ENCODE measurements at places on chromosomes 13 and 19.

- no peak for DNase-seq
Observed at GRCh38 chr19:2309734-2310362, 1.9 kb upstream of the LINGO3 start.

DNA sequence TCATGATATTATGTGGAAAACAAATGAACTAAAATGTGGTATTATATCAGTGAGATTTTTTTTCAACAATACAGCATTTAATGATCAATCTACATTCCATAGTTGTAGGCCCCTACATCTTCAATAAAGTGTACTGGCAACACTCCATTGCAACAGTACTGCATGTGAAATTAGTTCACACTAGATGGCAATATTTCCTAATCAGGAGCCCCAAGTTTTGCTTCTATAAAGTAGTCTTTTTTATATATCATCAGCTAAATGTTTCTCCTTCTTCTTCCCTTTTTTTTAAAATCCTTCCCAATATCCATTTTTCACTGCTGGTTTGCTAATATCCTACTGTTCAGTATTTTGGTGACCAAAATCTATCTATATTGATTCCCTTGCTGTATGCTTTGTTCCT is 528.3 kb upstream of the ATXN8OS start:
- DNase-seq = no peak

- no peak for DNase-seq
Observed at GRCh38 chr19:36106991-36107390, 4.0 kb upstream of the OVOL3 start.

- DNase-seq = peak; percentile 57
Observed at GRCh38 chr19:44447916-44448674, at the start of gene ZNF229. TSS of gene ZNF229 (minus strand) at chr19:44448472. CDS start at chr19:44442847, 5,625 bp downstream.

GRCh38 chr19:55258476-55258827 is 365 bp downstream of the PPP6R1 start:
- no peak for DNase-seq

GRCh38 chr19:34454091-34454490 is 25.9 kb downstream of the UBA2 start:
- no peak for DNase-seq

DNA sequence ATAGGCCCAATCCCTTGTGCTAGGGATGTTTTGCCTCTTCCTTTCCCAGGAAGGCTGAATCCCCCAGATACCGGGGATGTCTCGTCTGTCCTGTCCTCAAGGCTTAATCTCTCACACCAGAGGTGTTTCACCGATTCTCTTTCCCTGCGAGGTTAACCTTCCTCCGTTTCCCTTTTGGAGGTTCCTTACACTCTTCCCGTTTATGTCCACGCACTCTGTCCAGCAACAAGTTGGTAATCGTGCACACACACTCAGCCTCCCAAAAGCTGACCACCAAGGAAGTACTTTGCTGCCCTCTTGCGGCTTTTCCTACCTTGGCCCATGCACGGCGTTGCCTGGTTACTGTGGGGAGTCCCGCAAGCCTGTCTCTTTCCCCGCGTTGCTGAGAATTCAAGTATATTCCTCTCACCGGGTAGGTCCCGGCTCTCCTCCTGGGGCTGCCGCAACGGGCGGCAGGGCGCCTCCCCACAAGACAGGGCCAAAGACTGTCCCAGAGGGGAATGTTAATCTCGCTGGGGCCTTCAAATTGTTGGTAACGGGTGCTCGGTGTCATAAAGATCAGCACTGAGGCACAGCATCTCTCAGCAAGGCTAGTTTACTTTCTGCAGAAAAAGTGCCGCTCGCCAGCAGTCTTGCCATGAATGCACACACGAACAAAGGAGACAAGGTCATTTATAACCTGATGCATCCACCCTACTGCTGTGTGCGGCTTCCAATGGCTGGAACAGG is 36.7 kb upstream of the CD177 start:
- DNase-seq = no peak

DNA sequence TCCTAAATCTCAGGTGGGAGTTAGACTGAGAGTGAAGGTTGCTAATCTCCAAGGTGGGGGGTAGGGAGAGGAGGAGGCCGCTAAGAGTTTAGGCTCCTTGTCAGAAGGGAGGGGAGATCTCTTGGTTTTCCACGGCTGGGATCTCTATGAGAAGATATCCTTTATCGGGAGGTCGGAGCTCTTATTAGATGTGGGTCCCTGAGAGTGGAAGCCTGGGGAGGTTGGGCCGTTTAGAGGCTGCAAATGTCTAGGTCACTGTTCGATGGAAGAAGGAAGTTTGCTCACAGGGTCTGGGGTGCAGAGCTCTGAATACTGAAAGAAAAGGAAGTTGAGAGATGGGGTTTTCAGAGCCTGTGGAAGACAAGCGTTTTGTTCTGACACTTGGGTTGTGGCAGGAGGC is 3.8 kb downstream of the MYADM start:
- DNase-seq = no peak

GRCh38 chr13:100230769-100231149 is 141.9 kb downstream of the PCCA start:
- DNase-seq = no peak
